Endothelial cell of umbilical vein (primary cell): ENCODE measurements at places on chromosomes 6 and 20.

DNA sequence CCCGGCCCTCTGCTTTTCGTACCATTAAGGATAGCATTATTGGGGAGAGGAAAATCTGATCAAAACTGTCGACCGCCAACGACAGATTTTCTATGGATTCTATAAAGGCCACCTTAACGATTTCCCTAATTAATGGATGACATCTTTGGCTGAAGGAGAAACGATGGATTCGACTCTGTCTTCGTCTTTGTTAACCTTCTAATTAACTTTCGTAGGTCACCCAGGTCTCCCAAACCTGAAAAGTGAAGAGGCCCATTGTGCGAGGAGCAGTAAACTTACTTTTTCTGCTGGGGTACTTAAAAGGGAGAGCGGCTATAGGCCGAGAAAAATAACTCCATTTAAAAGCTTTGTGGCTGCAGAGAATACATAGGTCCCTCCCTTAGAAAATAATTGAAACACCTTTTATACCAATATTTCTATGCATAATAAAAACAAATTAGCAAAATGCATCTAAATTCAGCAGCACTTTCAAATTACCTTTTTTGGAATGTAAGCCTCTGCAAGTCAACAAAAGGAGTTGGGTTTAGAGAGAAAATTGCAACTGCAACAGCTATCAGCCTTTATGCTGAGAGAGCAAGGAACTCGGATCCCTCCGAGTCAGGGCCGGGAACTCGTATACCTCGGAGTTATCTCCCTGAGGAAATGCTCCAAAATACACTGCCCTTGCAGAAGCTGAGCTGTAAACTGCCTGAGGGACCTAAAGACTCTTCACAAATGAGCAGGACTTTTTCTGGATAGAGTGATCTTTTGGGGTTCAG, 31.4 kb upstream of the NR2E1 start:
- peaks cover 9% of the 10 kb centered on the region for H3K4me1 ChIP-seq
- peaks cover 22% of the 10 kb centered on the region for H3K27me3 ChIP-seq
- no peak overlapping the region for H3K27ac ChIP-seq
- no peak overlapping the region for H3K4me3 ChIP-seq
- no peak for DNase-seq

DNA sequence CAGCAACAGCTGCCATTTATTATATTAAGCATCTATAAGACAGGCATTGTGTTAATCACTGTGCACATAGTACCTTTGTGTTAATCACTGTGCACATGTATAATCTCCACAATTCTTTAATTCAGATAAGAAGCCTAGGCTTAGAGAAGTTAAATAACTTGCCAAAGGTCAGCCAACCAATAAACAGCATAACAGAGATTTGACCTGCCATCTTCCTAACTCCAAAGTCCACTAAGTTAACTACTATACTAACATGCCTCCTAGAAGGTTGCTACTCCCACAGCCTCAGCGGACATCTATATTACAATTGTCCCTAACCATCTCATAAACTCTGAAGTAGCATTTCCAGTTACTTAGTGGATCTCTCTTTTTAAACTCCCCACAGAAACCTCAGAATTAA, 3.7 kb downstream of the BTBD9 start:
- no peak overlapping the region for H3K27ac ChIP-seq
- H3K4me1 ChIP-seq = peaks cover 24% of the 10 kb centered on the region
- H3K27me3 ChIP-seq = no peaks in the 10 kb centered on the region
- H3K36me3 ChIP-seq = no peaks in the 10 kb centered on the region

GRCh38 chr6:128694303-128695009, 174.1 kb upstream of the PTPRK start:
- no peaks in the 10 kb centered on the region for H3K36me3 ChIP-seq
- DNase-seq = peak; percentile 38
- peaks cover 34% of the 10 kb centered on the region for H3K4me1 ChIP-seq
- no peak overlapping the region for H3K4me3 ChIP-seq

DNA sequence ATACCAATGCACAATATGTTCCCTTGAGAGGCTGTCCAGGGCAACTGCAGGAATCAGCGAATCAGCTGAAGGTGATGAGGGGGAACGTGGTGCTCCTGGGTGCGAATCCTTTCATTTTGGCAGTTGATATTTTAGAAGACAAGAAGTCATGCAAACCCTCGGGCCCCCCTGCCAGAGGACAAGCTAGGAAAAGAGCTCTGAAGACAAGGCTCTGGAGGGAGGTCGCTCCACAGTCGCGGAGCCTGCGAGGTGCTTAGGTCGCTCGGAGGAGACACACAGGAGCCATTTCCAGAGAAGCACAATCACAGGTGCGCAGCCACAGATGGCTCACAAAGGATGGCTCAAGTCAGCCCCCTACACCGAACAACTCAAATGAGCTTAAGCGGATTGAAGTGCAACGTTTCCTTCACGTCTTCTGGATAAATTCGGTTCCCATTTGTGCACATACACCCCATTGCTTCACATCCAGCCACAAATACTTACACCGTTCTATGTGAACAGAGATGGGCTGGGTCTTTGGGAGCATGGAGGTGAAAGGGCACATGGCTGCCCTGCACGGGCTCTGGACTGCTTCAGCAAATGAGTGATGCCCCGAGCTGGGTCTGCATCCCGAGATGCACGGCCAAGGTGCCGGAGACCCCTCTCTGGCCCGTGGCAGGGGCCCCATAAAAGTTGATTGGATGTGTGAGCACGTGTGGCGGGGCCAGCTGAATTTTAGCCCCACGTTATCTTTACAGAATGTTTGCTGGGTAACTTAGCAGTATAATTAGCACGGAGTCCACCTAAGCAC, 286.3 kb downstream of the TAF4 start:
- H3K27me3 ChIP-seq = no peaks in the 10 kb centered on the region
- no peak for DNase-seq
- H3K27ac ChIP-seq = no peak overlapping the region
- no peak overlapping the region for H3K4me3 ChIP-seq
- no peaks in the 10 kb centered on the region for H3K36me3 ChIP-seq

DNA sequence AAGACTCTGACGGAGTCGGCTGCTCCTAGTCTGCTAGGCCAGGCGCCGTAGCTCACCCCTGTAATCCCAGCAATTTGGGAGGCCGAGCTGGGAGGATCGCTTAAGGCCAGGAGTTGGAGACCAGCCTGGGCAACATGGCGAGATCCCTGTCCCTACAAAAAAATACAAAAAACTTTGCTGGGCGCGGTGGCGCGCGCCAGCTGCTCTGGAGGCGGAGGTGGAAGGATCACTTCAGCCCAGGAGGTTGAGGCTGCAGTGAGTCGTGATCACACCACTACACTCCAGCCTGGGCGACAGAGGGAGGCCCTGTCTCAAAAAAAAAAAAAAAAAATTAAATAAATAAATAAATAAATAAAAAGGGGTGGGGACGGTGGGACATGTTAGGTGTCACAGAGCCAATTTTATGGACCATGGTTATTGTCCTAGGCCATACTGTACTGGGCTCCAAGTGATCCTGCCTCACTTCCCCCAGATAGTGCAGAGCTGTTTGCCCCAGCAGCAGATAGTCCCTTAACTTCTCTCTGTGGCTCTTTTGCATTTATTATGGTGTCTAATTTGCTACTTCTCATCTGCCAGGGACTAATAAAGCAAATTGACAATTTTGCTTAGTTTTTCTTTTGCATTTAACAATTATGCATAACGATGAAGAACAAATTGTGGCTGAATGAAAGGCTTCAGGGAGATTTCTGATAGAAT, 5.2 kb downstream of the PI16 start:
- H3K27ac ChIP-seq = no peak overlapping the region
- DNase-seq = no peak
- H3K27me3 ChIP-seq = no peaks in the 10 kb centered on the region
- H3K36me3 ChIP-seq = no peaks in the 10 kb centered on the region
- no peak overlapping the region for H3K4me3 ChIP-seq
- peaks cover 3% of the 10 kb centered on the region for H3K4me1 ChIP-seq

DNA sequence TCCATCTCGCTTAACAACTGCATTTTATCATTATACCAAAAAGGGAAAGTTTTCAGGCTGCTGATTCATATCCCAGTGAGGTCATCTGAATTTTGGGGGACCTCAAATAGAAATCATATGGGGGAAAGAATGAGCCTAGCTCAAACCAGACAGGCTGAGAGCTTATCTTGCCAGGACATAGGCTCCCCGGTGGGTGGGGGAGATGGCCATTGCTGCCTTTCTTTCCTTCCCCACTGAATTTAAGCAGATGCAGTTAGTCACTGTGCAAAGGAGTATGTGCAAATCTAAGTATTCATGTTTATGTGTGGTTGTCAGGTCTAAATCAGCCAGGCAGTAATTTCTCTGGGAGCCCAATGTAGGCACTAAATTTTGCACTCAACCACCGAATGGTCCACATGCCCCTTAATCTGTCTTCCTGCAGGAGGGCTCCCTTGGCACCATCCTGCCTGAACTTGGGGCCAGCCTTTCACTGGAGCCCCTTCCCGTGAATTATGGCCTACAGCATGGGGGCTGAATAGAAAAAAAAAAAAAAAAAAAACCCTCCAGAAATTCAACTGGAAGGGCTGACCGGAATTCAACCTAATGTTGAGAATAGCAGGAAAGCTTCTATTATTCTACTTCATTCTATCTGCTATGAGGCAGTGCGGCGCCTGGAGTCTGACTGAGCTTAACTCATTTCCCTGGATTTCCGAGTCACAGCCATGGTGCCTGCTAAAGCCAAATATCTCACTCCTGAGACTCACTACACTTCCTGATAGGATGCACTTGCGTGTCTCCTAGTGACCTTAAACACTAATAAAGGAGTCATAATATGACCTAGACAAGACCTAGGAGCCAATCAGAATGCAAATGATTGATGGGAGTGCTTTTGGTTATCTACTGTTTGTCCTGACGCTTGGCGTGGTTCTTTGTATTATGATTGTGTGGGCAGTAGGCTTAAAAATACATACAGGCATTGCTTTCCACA, 161.5 kb upstream of the HEY2 start:
- H3K36me3 ChIP-seq = no peaks in the 10 kb centered on the region
- peak overlapping the region; percentile 76 for H3K27ac ChIP-seq
- H3K4me3 ChIP-seq = no peak overlapping the region
- peak; percentile 93 for DNase-seq
- peaks cover 24% of the 10 kb centered on the region for H3K27me3 ChIP-seq

DNA sequence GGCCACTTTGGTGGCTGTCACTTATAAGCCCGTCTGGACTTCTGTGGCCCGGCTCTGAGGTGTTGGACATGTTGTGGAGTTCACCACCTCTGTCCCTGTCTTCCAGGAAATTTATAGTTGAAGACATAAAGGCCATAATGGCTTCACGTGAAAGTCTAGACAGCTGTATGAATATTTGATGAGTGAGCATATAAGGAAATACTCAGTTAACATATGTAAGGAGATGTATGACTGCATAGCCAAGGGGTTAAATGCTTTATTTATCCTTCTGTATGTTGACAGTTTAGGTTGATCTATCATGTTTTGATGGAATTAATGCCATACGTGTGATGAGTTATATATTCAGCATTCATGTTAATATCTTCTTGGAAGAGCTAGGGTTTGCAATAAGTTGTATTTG, 16.1 kb downstream of the HIVEP1 start:
- no peaks in the 10 kb centered on the region for H3K27me3 ChIP-seq
- no peak for DNase-seq
- no peak overlapping the region for H3K27ac ChIP-seq
- peaks cover 20% of the 10 kb centered on the region for H3K4me1 ChIP-seq

- H3K4me1 ChIP-seq = no peaks in the 10 kb centered on the region
- H3K27ac ChIP-seq = no peak overlapping the region
- no peaks in the 10 kb centered on the region for H3K27me3 ChIP-seq
- no peak for DNase-seq
Measured at GRCh38 chr20:29325304-29325640, 1932.2 kb upstream of the DEFB115 start.
